Stimulated activated CD8-positive, alpha-beta memory T cell treated with anti-CD3 and anti-CD28 coated beads, Interleukin-4, amount 100 ng/mL, for 1 hour (primary cell): ENCODE measurements at places on chromosomes 6 and 20.
A peak's percentile ranks its signal among the peaks of the same experiment; 100 is the strongest.

- no peak for DNase-seq
Observed at GRCh38 chr20:38164069-38164468, 1.0 kb downstream of the TGM2 start.

- no peak for DNase-seq
Observed at GRCh38 chr20:1462834-1463233, 3.8 kb downstream of the NSFL1C start.

DNA sequence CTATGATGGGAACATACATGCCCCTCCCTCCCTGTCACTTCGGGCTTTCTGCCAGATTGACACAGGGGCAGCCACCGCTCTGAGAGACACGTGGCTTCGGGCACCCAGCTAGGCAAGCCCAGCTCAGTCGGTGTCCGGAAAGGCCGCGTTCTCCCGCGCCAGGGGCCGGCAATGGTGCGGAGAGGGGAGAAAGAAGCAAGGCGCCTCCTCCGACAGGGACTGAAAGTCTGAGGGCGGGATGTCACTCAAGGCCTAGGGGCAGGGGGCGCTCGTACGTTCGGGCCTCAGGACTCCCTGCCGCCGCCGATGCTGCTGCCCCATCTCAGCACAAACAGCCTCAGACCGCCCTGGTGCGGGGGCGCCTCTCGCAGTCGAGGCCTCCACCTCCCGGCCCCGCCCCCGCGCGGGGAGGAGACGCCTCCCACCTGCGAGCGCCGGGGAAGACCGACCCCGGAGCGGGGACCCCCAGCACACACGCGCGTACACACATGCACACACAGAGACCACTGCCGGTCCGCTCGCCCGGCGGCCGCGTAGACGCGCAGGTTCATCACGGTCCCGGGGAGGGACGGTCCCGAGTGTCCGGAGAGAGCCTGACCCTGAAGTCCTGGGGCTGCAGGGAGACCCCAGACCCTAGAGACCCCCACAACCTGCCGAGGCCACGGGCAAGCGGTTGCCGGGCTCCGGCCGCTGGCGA lies 1.9 kb downstream of the GRM4 start:
- no peak for DNase-seq

DNA sequence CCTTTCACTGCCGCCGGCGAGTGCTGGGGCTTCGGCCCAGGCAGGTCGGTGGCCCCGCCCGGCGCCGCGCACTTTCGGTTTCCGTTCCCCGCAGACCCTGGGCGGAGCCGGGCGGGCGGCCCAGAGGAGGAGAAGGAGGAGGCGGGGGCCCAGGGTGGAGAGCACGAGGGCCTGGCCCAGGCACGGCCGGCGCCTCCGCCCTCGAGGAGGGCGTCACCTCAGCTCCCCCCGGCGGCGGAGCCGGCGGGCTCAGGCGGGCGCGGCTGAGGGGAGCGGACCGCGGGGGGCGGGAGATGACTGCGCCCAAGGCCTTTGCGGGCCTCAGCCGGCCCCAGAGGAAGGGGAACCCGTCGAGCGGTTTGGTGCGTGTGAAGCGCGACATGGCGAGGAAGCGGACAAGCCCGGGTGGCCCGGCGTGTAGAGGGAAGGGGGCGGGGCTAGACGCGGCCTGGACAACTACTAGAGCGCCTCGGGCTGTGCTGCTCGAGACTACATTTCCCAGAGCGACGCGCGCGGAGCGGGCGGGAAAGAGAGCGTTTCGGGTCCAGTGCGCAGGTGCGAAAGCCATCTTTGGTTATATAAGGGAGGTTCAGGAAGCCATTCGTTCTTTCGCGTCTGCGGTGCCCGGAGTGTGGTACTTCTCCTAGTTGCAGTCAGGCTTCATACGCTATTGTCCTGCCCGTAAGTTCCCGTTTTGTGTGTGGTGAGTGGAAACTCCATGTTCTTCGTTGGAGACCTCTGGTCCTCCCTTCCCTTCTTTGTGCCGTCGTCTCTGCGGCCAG lies at the start of gene ZNFX1:
Gene ZNFX1, minus strand, starts transcription at position 22 of the 782 bp plus-strand sequence. CDS start 2,218 bp downstream, outside the sequence.
- peak; percentile 96 for DNase-seq

GRCh38 chr20:57390604-57391438 lies at the start of gene RBM38:
TSS of gene RBM38 (plus strand) at chr20:57391396. CDS start at chr20:57391582, 186 bp downstream.
- peak; percentile 51 for DNase-seq

DNA sequence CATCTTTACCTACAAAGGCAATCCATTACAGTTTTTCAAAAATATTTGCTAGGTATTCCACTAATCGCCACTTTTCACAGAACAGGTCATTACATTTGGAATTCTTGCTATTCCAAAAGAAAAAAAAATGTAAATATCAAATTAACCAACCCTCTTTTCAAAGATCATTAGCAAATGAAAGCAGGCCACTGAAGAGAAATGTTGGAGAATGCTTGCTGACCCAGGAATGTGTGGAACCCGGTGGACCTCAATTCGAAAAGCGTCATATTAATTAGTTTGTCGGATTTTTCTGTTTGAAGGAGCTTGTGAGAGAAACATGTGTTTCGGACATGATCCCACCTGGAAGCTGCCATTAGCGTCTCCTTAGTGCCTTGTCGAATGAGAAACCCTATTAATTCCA lies 27.9 kb upstream of the SERPINB9 start:
- no peak for DNase-seq

DNA sequence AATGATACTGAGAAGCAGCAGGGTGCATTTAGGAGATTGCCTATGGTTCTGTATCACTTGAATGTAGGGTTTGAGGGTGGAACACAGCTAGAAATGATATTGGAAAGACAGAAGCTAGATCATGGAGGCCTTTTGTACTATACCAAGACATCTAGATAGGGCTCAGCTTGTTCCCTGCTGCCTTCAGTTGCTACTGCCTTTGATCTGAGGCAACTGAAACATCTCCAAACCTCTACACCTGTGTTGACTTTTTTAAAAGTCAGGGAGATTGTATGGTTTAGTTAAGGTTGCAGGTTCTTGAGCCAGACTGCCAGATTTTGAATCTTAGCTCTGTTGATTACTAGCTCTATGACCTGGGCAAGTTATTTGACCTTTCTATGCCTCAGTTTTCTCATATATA lies 12.7 kb downstream of the BLTP3A start:
- no peak for DNase-seq

- DNase-seq, result no peak
Observed at GRCh38 chr20:2746636-2747265, 53.7 kb downstream of the CPXM1 start.

- no peak for DNase-seq
Observed at GRCh38 chr6:137291441-137291840, 72.3 kb upstream of the IFNGR1 start.

DNA sequence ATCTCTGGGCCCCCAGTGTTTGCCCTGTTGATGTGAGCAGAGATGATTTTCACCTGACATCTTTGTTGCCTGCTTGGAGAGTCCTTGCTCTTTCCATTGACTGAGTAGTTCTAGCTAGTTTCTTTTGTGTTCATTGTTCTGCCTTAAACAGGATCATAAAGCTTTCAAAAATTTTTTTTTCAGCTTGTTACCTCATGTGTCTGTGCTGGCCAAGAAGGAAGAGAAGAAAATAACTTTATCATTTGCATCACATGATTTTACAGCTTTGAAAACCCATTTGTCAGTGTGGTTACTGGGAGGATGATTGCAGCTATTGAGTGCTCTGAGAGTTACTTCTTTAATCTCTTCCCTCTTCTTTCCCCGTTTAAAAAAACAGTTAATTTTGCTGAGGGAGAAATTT lies 16.0 kb downstream of the FOXO3 start:
- no peak for DNase-seq

GRCh38 chr20:24977336-24977735 lies 15.2 kb downstream of the APMAP start:
- no peak for DNase-seq

DNA sequence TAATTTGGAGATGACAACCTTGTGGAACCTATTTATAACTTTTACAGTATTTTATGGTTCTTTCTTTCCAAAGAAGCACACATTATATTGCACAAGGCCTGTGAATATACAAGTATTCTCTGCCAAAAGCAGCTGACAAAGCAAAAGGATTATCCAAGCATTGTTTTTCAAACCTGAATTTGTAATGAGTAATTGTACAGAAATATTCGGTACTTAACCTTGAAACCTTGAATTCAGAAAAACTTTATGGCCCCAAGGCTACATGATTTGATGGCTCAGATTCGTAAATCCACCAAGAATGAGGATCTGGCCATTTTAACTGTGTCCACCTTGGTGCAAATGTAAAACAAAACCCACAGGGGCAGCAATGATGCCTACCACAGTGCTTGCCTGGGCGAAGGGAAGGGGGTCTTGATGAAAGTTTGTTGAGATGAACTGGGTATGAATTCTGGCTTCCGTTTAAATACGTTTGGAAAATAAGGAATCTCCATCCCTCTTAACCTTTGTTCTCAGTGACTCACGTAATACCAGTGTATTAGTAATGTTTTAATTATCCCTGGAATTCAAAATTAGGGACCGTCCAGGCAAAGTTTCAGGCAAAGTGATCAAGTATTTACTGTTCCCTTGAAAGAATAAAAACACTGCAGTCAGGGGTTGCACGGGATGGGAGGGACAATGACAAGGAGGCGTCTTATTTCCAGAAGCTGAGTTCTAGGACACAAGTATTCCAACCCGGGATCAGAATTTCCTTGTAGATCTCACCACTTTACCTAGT lies 2.7 kb upstream of the RBM24 start:
- no peak for DNase-seq

GRCh38 chr20:49676581-49677291 lies 36.9 kb downstream of the B4GALT5 start:
- DNase-seq, result no peak
